Activated T-cell treated with anti-CD3 and anti-CD28 coated beads, Interleukin-2, amount 50 U/mL, for 1 hour (primary cell): ENCODE measurements at places on chromosomes 1 and 21.

- no peak for DNase-seq
Observed at GRCh38 chr1:196678510-196678884, 26.7 kb downstream of the CFH start.

DNA sequence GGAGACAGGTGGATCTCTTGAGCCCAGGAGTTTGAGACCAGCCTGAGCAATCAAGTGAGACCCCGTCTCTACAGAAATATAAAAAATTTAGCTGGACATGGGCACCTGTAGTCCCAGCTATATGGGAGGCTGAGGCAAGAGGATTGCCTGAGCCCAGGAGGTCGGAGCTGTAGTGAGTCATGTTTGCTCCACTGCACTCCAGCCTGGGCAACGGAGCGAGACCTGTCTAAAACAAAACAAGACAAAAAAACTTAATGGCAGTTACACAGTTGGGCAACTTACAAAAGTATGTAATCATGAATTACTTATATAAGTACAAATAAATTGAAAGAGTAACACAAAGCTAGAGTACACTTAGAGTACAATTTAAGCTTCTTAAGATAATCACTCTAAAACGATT lies 25.2 kb downstream of the RC3H1 start:
- DNase-seq, result no peak

- DNase-seq, result no peak
Observed at GRCh38 chr1:198444792-198445191, 95.7 kb downstream of the ATP6V1G3 start.

- DNase-seq, result peak; percentile 56
Observed at GRCh38 chr1:172089768-172090510, 248.6 kb downstream of the DNM3 start.
